ENCODE measurements at places on chromosomes 13 and 19.

- no peak for DNase-seq
Observed at GRCh38 chr19:49450405-49450804, 1.2 kb downstream of the PIH1D1 start.

DNA sequence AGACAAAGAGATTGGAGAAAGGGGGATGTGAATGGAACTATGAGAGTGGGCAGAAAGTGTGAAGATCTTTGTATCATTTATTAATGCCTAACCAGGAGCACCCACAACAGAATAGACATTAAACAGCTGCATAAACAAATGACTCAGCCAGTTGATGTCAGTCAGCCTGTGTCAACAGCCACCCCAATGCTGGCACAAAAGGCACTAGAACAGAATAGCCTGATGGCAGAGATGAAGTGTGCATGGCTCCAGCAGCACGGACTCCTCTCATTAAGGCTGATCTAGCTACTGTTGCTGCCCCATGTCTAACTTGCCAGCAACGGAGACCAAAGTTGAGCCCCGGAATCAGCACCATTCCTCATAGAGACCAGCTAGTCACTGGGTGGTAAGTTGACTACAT is 7.8 kb downstream of the CPB2 start:
- no peak for DNase-seq

DNA sequence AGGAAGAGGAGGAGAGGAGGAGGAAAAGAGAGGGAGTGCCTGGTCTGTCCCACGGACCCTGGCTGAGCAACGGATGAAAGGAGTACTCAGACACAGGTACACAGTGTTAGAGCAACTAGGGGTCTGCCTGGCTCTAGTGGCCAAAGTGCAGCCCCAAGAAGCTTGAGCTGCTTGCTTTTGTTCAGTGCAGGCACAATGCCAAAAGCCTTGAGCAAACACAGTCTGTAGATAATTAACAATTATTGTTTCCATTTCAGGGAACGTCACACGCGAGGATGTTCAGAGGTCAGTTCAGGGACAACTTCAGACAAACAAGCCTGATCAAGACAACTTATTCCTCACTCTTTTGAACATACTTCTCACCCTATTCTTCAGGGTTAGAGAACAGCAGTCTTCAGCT is 32.2 kb upstream of the ZNF726 start:
- no peak for DNase-seq

DNA sequence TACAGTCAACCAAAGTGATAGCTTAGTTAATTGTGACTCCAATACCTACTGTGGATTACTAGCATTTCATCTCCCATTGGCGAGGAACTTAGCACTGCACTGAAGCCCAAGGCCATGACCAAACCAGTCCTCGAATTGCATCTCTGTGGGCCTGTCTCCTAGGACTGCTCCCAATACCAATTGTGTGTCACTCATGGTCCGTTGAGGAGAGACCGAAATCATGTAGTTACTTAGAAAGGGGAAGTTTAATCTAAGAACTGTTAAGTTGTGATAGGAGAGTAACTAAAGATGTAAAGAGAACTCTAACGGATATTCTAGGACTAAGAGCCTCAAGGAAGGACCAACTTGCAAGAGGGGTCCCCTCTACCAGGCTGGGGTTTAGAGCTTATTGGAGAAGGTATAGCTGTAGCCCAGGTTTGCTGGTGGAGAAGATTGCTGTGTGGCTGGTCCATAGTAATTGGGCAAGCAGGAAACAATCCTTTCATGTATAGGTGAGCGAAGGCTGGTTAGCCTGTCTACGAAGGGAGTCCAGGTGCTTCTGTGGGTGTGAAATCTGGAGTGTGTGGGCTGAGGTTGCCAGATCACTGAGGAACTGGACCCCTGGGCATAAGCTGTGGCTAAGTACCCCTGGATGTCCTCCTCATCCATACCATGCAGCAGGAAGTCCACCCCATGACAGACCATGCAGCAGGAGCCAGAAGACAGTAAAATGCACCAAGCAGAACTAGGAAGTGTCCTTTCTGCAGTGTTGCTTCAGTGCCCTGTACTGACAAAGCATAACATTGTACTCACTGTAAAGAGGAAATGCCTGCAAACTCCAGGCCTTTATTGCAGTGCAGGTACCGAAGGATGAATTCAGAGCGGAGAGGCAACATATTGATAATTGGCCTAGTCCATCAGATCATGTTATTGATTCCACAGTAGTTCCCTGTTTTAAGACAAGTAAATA is 30.8 kb downstream of the DNAJC3 start:
- no peak for DNase-seq

- no peak for DNase-seq
Observed at GRCh38 chr13:45092663-45093062, 27.6 kb upstream of the GTF2F2 start.

GRCh38 chr19:570937-571565 is 1.3 kb upstream of the BSG start:
- DNase-seq, result peak; percentile 71

- DNase-seq, result no peak
Observed at GRCh38 chr13:112815871-112816270, 126.0 kb downstream of the ATP11A start.

DNA sequence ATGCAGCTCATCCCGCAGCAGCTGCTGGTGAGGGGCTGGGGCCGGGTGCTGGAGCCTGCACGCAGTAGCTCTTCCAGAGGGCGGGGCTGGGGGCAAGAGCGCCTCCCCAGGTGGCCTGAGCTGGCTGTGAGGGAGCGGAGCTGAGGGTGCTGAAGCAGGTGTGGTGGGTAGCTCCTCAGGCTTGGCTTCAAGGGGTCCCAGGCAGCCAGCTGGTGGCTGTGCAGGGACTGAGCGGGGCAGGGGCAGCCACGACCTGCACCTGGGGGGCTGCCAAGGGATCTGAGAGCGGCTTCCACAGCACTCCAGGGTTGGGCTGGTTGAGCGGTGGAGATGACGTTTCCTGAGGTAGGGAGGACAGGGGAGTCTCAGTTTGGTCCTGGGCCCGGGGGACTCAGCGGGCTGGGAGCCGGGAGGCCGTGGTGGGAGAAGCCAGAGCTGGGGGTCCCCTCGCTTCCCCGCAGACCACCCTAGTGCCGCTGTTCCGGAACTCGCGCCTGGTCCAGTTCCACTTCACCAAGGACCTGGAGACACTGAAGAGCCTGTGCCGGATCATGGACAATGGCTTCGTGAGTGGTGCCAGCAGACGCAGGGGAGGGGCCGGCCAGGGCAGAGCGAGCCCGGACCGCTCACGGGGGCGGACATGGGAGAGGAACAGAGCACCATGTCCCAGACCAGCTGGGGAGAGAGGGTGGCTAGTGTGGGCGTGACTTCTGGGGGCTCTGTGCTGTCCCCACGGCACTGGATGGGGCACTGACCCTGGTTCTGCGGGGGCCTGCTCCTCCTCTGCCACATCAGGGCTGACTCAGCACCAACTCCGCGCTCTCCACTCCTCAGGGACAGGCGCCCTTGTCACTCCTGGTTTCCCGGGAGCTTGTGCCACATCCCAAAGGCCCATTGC is 7.4 kb downstream of the PTOV1 start:
- no peak for DNase-seq
